Aorta (tissue), 5 donors: ENCODE measurements at places on chromosomes 5 and 9. TPM values are rescaled to one million over a fixed set of nuclear protein-coding genes. Genes with fewer than 3 reads are reported as not detected.

DNA sequence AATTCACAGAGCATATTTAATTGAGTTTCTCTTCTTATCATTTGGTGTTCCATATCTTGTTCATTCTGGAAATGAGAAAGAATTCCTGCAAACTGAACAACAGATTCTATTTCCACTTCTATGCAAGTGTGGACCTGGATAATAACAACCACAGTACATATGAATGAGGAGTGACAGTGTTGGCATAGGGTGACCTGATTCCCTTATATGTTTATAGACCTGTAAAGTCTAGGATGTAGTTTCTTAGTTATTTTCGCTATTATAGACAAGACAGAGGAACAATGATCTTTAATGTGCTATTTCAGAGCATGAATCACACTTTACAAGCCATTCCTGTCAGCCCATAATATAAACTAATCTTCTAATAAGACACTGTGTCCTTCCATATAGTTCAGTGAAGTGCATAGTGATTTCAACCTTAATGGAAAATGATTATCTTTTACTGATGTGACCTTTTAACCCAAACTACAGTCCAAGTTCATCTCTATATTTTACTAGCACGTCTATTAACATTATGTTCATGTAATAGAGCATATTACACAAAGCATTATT lies 88.2 kb upstream of the FAM174A start:
- no peak for DNase-seq

- DNase-seq: peak; percentile 94
Observed at GRCh38 chr9:122099271-122099869, 6.3 kb upstream of the TTLL11 start.

The IL9 gene
- not detected for total RNA-seq

The SPINK5 gene
- total RNA-seq: 0.42 TPM

The SLC27A4 gene
- total RNA-seq: 15.3 TPM
